ENCODE measurements at places on chromosomes 4 and X. TPM values are rescaled to one million over a fixed set of nuclear protein-coding genes. Genes with fewer than 3 reads are reported as not detected.

SHROOM2 gene
- 6.1 TPM for total RNA-seq

SLITRK4 gene
- 0.15 TPM for total RNA-seq

PPEF1 gene
- 0.33 TPM for total RNA-seq

RAPGEF2 gene
- total RNA-seq, result 76.1 TPM

FAM114A1 gene
- total RNA-seq, result 11.4 TPM

SYTL5 gene
- total RNA-seq, result 3.3 TPM

Measured in motor neuron (in vitro differentiated cells).